ENCODE measurements at places on chromosomes 2 and 18.

GRCh38 chr2:217215877-217216276 lies 356.0 kb upstream of the TNP1 start:
- DNase-seq: no peak

GRCh38 chr2:381941-382727 lies 94.2 kb upstream of the ALKAL2 start:
- DNase-seq: no peak

GRCh38 chr2:63992061-63992685 lies 27.1 kb downstream of the VPS54 start:
- DNase-seq: no peak

DNA sequence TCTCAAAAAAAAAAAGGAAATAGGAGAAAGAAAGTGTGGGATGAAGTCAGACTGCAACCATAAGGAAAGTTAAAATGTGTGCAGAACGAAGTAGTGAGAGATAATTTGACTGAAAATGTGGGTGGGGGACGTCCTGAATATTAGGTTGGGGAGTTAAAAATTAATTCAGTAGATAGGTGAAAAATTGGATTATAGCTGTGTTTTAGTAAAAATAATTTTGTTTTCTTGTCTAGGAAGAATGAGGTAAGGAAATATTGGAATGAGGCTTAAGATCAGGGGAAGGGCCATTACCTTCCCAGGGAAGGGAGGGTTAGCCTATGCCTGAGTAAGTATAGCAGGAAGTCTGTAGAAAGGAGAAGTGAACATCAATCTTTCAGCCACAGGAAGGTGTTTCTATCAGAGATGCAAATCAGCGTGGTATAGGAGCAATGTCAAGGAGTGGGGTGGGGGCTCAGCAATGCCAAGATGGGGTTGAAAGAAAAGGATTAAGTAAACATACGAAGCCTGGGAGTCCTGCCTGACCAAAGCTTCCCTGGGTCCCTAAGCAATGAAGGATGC lies 250.9 kb downstream of the PIEZO2 start:
- no peak for DNase-seq
